ENCODE measurements at places on chromosomes 16 and 17. TPM values are rescaled to one million over a fixed set of nuclear protein-coding genes. Genes with fewer than 3 reads are reported as not detected.
A peak's percentile ranks its signal among the peaks of the same experiment; 100 is the strongest.

DNA sequence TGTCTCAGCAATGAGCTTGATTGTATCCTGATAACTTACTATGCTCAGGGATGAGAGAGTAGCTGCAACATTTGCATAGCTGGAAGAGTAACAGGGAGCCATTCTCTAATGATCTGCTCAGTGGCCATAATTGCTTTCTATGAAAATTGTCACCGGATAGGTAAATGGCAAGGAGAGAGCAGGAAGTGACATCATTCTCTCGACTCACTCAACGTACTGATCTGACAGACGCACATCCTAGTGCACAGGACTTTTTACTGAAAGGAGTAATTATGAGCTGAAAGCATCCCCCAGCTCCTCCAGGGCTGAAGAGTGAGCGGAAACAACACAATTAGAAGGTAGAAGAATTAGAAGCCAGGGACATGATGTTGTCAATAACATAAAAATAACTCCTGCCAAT lies 71.8 kb downstream of the IRX5 start:
- H3K36me3 ChIP-seq = no peaks in the 10 kb centered on the region
- peaks cover 22% of the 10 kb centered on the region for H3K27me3 ChIP-seq
- H3K4me1 ChIP-seq = no peaks in the 10 kb centered on the region

- H3K36me3 ChIP-seq = no peaks in the 10 kb centered on the region
- H3K27ac ChIP-seq = no peak overlapping the region
- H3K27me3 ChIP-seq = no peaks in the 10 kb centered on the region
- H3K4me3 ChIP-seq = no peak overlapping the region
- H3K4me1 ChIP-seq = peaks cover 14% of the 10 kb centered on the region
- DNase-seq = peak; percentile 77
Observed at GRCh38 chr17:76005263-76006149, 4.9 kb downstream of the CDK3 start.

DNA sequence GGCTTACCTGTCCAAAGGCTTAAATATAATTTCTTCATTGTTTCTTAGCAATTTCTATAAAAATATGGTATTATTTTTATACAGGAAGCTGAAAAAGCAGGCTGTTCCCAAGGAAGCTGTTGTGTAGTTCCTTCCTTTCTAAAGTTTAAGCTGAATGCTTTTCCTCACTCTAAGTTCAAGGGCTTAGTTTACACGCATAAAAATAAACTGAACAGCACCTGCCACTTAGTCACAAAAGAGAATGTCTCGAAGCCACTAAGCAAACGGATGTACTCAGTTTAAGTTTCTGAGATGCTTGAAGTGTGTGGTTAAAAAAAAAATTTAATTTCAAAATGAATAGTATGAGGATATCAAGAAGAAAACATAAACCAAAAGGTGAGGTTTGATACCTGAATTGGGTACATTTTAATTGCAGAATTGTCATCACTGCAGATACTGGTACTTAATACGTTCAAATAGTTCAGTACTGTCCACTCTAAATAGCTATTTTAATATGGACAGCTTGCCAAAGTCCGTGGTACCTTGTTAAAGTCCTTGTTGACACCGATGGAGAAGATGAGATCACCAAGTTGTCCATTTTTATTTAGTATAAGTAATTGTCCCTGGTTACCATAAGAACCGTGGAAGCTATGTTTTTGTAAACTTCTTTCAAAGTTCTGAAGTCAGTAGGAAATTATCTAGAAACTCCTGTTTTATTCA lies 38.1 kb downstream of the MRTFB start:
- no peaks in the 10 kb centered on the region for H3K36me3 ChIP-seq
- DNase-seq = no peak
- H3K27me3 ChIP-seq = no peaks in the 10 kb centered on the region
- H3K4me1 ChIP-seq = peaks cover 12% of the 10 kb centered on the region
- no peak overlapping the region for H3K4me3 ChIP-seq

DNA sequence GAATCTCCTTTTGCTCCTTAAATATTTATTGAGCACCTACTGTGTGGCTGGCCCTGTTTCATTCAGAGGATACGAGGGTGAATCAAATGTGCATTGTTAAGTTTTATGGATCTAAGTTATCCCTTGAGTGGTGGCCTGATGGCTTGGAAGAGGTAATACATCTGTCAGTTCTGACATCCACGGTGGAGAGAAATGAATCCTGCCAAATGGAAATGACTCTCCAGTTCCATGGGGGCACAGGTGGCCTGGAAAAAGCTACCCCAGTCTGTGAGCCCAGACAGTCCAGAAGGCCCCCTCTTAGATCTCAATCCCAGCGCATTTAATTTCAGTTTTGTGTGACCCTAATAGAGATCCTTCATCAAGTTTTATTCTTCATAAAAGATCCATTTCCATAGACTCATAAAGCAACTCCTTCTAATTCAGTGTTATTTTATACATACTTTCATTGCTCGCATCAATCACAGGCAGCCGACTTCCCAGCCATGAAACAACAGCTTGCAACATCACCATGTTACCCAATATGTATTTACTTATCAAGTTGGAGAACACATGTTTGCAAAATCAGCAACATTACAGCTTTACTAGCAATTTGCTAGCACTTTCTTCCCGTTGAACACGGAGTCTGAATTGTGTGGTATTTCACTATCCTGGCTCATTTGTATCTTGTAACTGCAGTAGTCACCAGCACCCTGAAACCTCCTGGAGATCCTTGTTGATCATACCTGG lies 334.8 kb upstream of the HSBP1 start:
- no peak overlapping the region for H3K27ac ChIP-seq
- no peak overlapping the region for H3K4me3 ChIP-seq
- no peak for DNase-seq
- H3K27me3 ChIP-seq = no peaks in the 10 kb centered on the region
- H3K4me1 ChIP-seq = no peaks in the 10 kb centered on the region
- no peaks in the 10 kb centered on the region for H3K36me3 ChIP-seq

- peak overlapping the region; percentile 52 for H3K4me3 ChIP-seq
- H3K4me1 ChIP-seq = no peaks in the 10 kb centered on the region
- H3K27me3 ChIP-seq = no peaks in the 10 kb centered on the region
- DNase-seq = no peak
- H3K36me3 ChIP-seq = no peaks in the 10 kb centered on the region
Observed at GRCh38 chr17:42422412-42422957, 571 bp downstream of the CAVIN1 start.

DNA sequence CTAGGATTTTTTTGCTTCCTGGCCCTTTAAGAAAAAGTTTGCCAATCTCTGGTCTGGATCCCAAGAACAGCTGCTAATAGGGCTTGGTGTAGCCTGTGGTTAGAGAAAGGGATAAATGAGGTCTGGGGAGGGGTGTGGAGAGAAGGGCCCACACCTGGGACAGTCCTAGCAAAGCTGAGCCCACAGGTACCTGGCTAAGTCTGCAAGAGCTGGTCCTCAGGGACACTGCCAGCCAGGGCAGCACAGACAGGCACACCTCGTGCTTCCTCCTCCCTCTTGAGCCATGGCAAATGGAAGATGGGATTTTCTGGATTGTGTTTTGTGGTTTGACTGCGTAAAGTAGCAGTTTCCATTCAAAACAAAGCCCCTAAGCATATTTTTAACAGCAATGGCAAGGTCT lies 217.5 kb downstream of the SOX9 start:
- no peak overlapping the region for H3K4me3 ChIP-seq
- peak overlapping the region; percentile 65 for H3K27ac ChIP-seq
- no peaks in the 10 kb centered on the region for H3K36me3 ChIP-seq
- no peaks in the 10 kb centered on the region for H3K4me1 ChIP-seq
- no peak for DNase-seq

DNA sequence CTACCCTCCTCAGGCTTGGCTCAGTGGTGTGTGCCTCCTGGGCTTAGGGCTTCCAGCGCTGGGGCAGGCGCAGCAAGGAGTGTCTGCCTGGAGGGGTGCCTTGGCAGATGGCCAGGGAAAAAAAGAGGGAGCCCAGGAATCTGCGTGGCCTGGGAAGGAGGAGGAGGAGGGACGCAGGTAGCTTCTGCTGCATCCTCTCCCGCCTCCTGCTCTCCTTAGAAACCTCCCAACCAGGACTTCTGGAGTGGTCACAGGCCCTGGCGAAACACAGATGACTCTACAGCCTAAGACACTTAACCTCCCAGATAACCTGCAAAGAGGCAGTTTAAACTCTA lies 7.3 kb upstream of the BCAR1 start:
- H3K4me1 ChIP-seq = peaks cover 10% of the 10 kb centered on the region
- no peak overlapping the region for H3K27ac ChIP-seq
- H3K36me3 ChIP-seq = no peaks in the 10 kb centered on the region
- H3K4me3 ChIP-seq = no peak overlapping the region
- H3K27me3 ChIP-seq = no peaks in the 10 kb centered on the region

FSCN2 gene
- 11.1 TPM for total RNA-seq

CACNG1 gene
- total RNA-seq = not detected

DNA sequence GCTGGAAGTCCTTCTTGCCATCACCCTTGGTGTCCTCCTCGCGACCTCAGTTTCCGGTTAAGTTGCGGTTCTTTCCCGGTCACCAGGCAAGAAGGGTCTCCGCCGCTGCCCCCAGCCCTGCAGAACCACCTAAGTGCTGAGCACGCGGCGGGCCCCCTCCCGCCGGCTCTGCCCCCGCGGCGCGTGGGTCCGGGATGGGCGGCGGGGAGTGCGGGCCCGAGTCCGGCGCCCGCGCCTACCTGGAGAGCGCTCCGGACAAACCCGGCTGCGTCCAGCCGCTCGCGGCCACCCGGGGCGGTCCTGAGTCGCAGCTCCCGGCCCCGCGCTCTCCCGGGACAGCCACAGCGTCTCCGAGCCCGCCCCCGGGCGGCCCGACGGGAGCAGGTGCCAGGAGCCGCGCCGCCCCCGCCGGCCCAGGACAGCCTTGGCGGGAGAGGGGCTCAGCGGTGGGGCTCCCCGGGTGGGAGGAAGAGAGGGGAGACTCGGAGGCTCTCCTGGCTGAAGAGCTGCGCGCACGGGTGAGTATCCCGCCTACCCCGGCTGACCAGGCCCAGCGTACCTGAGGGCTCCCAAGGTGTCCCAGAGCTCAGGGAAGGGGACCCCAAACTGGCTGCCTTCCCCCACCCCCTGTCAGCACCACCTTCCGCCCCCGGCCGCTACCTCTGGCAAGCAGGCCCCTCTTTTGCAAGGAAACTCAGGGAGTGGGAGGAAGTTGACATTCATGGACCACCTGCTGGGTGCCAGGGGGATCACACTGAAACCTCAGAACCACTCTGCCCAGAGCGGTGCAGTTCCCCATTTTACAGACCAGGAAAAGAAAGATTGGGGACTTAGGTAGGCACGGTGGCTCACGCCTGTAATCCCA lies 22.2 kb upstream of the C17orf113 start:
- H3K4me1 ChIP-seq = no peaks in the 10 kb centered on the region
- H3K36me3 ChIP-seq = no peaks in the 10 kb centered on the region
- H3K27me3 ChIP-seq = no peaks in the 10 kb centered on the region
- peak overlapping the region; percentile 34 for H3K4me3 ChIP-seq
- no peak for DNase-seq

AATK gene
- 29.0 TPM for total RNA-seq

ATXN7L3 gene
- total RNA-seq = 38.0 TPM

DNA sequence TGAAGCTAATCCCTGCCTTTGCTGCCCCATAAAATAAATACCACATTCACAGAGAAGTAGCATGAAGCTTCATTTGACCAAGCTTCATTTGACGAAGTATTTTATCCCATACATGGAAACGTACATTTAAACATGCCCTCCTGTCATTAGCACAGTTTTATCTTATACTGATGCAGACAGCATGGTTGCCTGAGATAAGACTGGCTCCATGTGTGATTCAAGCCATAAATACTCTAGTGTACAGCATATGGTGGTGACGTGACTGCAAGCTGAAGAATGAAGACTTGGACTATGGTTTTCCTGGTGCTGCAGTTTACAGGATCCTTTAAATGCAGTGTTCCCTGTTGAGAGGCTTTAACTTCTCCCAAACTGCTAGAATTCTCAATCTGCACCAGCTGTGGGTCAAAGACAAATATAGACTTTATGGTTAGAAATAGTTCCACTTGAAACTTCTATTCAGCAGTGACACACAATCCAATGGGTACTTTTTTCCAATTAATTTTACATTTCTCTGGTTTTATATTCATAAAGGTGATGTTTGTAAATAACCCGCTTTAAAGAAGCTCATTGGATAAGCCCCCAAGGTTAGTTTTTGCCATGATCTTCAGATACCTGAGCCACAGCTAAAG lies 64.9 kb downstream of the CYB561 start:
- H3K4me3 ChIP-seq = no peak overlapping the region
- DNase-seq = no peak
- no peaks in the 10 kb centered on the region for H3K27me3 ChIP-seq
- no peaks in the 10 kb centered on the region for H3K4me1 ChIP-seq
- H3K27ac ChIP-seq = no peak overlapping the region
- no peaks in the 10 kb centered on the region for H3K36me3 ChIP-seq

GRCh38 chr17:46943501-46944393 lies 20.8 kb downstream of the GOSR2 start:
- no peak overlapping the region for H3K27ac ChIP-seq
- no peaks in the 10 kb centered on the region for H3K27me3 ChIP-seq
- H3K4me3 ChIP-seq = no peak overlapping the region
- DNase-seq = peak; percentile 26
